ENCODE measurements at places on chromosomes 5 and 9. TPM values are rescaled to one million over a fixed set of nuclear protein-coding genes. Genes with fewer than 3 reads are reported as not detected.
A peak's percentile ranks its signal among the peaks of the same experiment; 100 is the strongest.

The FCN2 gene
- not detected for total RNA-seq

GRCh38 chr9:37324261-37324683 lies 98.2 kb upstream of the GRHPR start:
- H3K27me3 ChIP-seq = no peaks in the 10 kb centered on the region
- no peak for DNase-seq
- no peak overlapping the region for H3K4me3 ChIP-seq
- H3K4me1 ChIP-seq = no peaks in the 10 kb centered on the region
- H3K27ac ChIP-seq = no peak overlapping the region

GRCh38 chr9:138100711-138101350 lies 223.2 kb downstream of the CACNA1B start:
- H3K27me3 ChIP-seq = no peaks in the 10 kb centered on the region
- H3K4me1 ChIP-seq = no peaks in the 10 kb centered on the region
- no peak overlapping the region for H3K27ac ChIP-seq
- H3K4me3 ChIP-seq = no peak overlapping the region
- no peaks in the 10 kb centered on the region for H3K36me3 ChIP-seq
- DNase-seq = no peak

DNA sequence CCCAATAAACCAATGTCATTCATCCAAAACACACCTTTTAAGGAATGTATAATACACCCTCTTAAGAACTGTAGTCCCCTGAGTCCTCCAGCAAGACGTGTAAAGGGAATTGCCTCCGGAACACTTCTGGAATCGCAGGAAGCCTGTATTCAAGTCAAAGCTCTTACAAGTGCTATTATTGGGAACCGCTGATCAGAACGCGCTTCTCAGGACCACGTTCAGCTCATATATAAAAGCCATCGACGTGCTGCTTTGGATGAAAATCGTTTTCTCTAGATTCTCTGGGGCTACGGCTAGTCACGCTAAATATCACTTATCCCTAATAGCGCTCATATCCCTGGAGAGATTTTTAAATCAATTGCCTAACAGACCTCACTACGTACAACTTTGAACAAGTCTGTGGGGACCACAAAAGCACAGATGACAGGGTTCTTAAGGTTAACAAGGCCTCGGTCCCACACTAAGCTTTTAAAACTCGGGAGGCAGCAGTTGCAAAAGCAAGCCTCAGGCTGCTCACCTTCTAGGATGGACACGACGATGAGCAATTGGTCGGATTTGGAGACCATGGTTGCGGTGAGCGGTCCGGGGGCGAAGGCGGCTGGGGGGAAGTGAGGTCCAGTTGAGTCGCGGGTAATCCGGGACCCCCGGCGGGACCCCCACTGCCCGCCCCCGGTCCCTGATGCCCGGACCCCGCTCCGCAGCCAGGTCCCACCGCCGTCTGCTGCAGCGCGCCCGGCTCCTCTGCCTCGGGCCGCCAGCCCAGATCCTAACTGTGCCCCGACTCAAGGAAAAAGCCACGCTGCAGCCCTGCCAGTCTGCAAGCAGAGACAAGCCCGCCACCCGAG lies 548 bp downstream of the CEP120 start:
- DNase-seq = no peak
- peaks cover 3% of the 10 kb centered on the region for H3K4me1 ChIP-seq
- peaks cover 3% of the 10 kb centered on the region for H3K36me3 ChIP-seq
- no peak overlapping the region for H3K27ac ChIP-seq
- H3K27me3 ChIP-seq = no peaks in the 10 kb centered on the region

- H3K27ac ChIP-seq = no peak overlapping the region
- H3K36me3 ChIP-seq = no peaks in the 10 kb centered on the region
- no peak overlapping the region for H3K4me3 ChIP-seq
- peaks cover 18% of the 10 kb centered on the region for H3K4me1 ChIP-seq
- DNase-seq = peak; percentile 93
These were observed 2.4 kb downstream of the SAPCD2 start for GRCh38 chr9:137067860-137068538.

DNA sequence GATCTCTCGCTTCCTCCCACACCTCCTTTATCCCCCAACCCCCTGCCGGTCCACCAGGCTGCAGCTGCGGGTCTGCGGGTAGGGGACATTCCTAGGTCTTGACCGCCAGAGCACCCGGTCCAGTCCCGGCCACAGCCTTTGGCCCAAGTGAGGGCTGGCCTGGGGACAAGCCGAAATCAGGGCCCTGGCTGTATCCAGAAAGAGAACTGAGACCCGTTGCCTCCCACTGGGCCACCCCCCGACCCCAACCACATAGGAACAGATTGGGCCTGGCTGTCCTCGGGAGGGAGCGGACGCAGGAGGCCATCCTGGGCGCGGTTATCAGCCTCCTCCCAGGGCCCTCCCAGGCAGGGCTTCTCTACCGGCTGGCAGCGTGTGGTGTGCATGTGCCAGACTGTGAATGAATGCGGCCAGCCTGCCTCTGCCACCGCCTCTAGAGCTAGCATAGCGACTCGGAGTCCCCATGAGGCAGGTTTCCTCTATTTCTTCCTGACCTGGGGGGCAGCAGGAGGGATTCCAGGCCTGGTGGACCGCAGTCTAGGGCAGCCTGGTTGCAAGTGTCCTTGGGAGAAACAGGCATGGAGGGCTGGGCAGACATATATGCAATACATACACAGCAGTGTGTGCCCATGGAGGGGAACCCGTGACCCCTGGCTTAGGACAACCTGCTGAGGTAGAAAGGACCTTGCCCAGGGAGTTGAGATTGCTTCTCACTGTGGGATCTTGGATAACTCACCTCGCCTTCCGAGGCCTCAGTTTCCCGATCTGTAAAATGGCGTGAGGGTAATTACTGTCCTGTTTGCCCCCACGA lies 1.2 kb downstream of the N4BP3 start:
- no peaks in the 10 kb centered on the region for H3K27me3 ChIP-seq
- no peak for DNase-seq
- peaks cover 38% of the 10 kb centered on the region for H3K4me1 ChIP-seq

GRCh38 chr9:110447476-110447875 lies 109.8 kb upstream of the TXNDC8 start:
- no peak overlapping the region for H3K27ac ChIP-seq
- no peak for DNase-seq
- no peaks in the 10 kb centered on the region for H3K4me1 ChIP-seq
- no peaks in the 10 kb centered on the region for H3K27me3 ChIP-seq
- no peak overlapping the region for H3K4me3 ChIP-seq
